Stimulated activated CD8-positive, alpha-beta memory T cell treated with anti-CD3 and anti-CD28 coated beads, Interleukin-4, amount 100 ng/mL, for 4 hours (primary cell): ENCODE measurements at places on chromosomes 12 and 14.

DNA sequence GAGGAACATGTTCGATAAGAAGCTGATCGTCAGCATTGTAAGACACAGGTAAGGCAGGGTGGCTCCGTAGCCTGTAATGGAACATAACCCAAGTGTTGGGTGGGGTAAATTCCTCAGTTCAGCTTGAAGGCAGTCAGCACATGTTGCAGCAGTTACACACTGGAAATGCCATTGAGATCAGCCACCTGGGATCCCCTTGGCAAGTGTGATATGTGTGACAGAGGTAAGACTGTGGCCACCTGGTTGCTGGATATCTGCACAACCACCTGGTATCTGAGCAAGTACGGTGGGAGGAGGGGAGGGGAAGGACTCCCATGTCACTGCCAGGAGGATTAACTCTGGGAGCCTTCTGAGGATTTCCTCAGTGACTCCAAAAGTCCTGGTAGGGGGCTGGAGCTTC lies 158.0 kb upstream of the CAND1 start:
- DNase-seq: no peak

GRCh38 chr12:39503439-39503838 lies 60.5 kb upstream of the KIF21A start:
- no peak for DNase-seq

GRCh38 chr14:74401504-74402241 lies 24.3 kb downstream of the SYNDIG1L start:
- peak; percentile 36 for DNase-seq

DNA sequence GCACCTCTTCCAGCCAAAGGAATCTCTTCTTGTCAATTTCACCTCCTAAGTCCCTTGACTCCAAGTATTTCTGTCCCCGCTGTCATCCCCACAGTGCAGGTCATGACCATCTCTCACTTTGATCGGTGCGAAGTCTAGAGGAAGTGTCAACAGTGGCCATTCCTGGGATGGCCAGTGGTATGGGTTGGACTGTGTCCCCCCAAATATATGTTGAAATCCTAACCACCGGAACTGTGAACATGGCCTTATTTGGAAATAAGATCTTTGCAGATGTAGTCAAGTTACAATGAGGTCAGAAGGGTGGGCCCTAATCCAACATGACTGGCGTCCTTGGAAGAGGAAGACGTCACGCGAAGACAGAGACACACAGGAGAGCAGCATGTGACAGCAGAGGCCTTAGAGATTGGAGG lies 155.9 kb upstream of the PRMT8 start:
- no peak for DNase-seq

GRCh38 chr12:132319991-132320570 lies 9.3 kb downstream of the GALNT9 start:
- no peak for DNase-seq

- no peak for DNase-seq
These were observed 284.5 kb downstream of the DPF3 start for GRCh38 chr14:72609205-72609916.

DNA sequence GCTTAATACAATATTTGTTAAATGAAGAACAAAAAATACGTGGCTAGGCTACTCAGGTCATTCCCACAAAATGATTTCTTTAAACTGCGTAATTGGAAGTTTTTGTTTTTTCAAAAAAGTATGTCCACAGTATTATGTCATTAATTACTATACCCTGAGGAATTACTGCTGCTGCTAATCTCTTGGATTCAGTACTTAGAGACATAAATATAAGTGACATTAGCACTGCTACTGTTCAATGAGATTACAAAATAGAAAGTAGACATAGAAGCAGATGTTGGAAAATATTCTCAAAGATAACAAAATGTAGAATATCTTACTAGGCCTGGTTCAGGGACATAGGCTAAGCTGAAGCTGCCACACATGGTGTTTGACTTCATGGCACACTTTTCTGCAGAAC lies 36.3 kb downstream of the HMGA2 start:
- no peak for DNase-seq

- no peak for DNase-seq
These were observed 884 bp downstream of the CAPRIN2 start for GRCh38 chr12:30753751-30754382.

GRCh38 chr14:94213021-94213420 lies 38.9 kb downstream of the PPP4R4 start:
- no peak for DNase-seq
